Vein endothelial cell (primary cell): ENCODE measurements at places on chromosomes 1 and 21. TPM values are rescaled to one million over a fixed set of nuclear protein-coding genes. Genes with fewer than 3 reads are reported as not detected.

AADACL3 gene
- not detected in 2 replicates for total RNA-seq

RBP7 gene
- not detected in 2 replicates for total RNA-seq

TNFRSF1B gene
- 38.6 and 40.5 TPM in 2 replicates for total RNA-seq

FAM76A gene
- 6.9 and 11.8 TPM in 2 replicates for total RNA-seq

SEC16B gene
- 0.65 and 1.2 TPM in 2 replicates for total RNA-seq

A3GALT2 gene
- total RNA-seq = not detected in 2 replicates

CLDN17 gene
- not detected in 2 replicates for total RNA-seq

SRP9 gene
- total RNA-seq = 200 and 281 TPM in 2 replicates

SYNC gene
- total RNA-seq = 9.8 and 12.3 TPM in 2 replicates
